T-helper 2 cell (primary cell): ENCODE measurements at places on chromosomes 13 and 19.

- DNase-seq, result no peak
These were observed 67.6 kb downstream of the PIBF1 start for GRCh38 chr13:72849571-72849970.

DNA sequence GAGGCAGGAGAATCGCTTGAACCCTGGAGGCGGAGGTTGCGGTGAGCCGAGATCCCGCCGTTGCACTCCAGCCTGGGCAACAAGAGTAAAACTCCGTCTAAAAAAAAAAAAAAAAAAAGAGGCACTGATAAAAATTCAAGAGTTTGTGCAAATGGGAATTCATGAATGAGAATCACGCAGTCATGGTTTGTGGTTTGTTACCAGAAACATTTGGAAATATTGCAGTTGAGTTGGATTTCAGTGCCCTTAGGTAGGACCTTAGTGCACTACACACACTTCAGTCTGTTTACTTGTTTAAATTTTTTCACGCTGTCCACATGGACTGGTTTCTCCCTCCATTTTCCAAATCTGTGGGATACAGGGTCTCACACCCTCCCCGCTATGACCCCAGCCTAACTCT is 28.4 kb downstream of the ZNF844 start:
- DNase-seq, result no peak

DNA sequence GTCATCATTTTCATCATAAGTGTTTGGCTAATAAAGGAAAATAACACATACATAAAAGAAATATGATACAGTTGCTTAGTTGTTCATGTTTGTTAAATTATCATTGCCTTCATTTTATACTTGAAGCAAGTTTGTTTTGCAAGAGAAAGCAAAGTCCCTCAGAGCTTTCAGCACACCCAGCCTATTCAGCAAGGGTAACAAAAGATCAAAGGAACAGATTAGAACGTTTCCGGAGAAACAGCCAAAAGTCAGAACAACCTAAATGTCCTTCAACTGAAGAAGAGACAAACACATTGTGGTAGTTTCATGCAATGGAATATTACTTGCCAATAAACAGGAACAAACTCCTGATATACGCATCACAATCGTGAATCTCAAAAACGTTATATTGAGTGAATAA is 380.7 kb downstream of the MZT1 start:
- DNase-seq, result no peak

GRCh38 chr13:43937839-43938238 is 58.1 kb downstream of the LACC1 start:
- DNase-seq, result no peak

DNA sequence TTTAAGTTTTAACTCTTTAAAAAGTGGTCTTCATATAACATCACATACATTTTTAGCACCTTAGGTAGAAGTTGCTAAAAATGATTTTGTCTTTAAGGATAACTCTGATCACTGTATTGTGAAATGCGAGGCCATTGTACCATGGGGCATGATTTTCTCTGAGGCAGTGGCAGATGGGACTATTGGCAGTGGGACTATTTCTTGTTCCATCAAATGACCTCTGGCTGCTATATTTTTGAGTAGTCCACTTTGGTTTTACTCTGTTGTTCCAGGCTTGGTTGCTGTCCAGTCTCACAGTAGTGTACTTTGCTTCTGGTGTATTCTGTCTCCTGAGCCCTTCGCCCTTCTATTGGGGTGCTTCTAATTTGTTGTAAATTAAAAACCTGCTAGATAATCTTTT is 156.5 kb downstream of the ATP8A2 start:
- DNase-seq, result no peak
